Stimulated activated CD8-positive, alpha-beta memory T cell treated with anti-CD3 and anti-CD28 coated beads, Interleukin-4, amount 100 ng/mL, for 48 hours (primary cell): ENCODE measurements at places on chromosomes 4 and X.

GRCh38 chr4:106366026-106366425 is 2.6 kb downstream of the GIMD1 start:
- DNase-seq, result no peak

DNA sequence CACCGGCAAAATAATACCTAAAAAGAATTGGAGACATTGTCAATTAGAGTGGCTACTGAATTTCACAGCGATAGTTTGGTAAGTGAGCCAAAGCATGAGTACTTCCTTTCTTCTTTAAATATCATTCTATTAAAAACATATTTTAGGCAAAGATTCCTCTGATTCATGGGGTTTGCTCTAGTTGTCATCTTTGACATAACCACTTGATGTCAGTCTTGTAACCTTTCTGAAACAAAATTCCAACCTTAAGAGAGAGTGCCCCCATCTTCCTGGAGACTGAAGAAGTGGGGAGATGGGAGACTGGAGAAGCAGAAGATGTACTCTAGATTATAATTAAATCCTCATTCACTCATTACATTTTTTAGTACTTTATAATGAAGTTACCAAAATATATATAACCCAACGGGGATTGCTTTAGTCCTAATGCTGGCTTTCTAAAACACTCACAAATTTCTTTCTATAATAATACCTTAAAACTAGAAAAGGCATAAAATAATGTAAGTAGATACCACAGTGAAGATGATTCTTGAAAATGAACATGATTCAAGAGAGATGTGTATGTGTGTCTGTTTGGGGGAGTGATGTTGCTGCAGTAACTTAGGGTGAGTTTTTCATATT is 96.4 kb downstream of the EMCN start:
- DNase-seq, result no peak

DNA sequence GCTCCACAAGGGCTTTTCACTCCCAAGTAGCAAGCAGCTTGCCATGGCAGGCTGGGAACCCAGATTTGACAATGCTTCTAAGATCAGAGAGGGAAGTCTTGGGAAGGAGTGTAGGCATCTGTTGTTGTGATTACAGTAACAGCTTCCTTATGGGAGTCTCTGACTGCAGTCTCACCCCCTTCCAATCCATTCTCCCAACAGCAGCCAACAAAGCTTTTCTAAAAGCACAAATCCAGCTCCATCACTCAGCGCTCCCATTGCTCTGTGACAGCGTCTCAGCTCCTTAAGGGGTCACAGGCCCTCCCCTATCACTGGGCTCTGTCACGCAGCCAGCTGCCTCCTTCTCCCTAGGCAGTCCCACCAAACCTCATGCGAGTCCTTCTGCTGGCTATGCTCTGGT is 7.1 kb downstream of the IGFBP7 start:
- no peak for DNase-seq

DNA sequence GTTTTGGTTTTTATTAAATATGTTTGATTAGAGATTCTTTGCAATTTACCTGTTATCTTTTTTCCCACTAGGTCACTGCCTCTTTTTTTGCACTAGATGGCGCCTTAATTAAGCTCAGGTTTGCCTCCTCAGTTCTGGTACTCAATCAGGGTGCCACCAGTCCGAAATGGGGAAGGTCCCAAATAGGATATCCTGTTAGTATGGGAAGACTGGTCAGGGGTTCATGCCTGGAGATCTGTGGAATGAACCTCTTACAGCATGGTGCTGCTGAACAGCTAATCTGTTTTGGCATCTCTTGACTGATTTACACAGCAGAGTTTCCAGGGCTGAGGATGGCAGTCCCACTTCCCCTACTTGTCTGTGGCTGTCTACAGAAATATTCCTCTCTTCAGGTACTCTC is 24.2 kb upstream of the VSIG1 start:
- peak; percentile 23 for DNase-seq

DNA sequence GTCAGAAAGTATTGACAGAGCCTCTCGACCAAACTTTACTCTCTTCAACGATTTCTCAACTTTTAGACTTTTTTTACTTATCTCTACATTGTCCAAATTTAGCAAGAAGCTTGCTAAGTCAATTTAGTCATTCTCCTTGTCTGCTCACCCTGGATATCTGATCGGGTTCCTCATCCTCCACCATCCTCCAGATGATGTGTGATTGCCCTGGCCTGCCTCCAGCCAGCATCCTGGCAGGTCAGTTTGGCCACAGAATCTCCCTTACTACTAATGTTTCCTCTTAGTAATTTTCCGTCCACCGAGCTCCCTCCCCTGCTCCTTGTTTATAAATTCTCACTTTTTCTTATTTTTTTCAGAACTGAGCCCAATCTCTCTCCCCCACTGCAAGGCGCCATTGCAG is 167.9 kb upstream of the ZFP42 start:
- DNase-seq, result no peak

DNA sequence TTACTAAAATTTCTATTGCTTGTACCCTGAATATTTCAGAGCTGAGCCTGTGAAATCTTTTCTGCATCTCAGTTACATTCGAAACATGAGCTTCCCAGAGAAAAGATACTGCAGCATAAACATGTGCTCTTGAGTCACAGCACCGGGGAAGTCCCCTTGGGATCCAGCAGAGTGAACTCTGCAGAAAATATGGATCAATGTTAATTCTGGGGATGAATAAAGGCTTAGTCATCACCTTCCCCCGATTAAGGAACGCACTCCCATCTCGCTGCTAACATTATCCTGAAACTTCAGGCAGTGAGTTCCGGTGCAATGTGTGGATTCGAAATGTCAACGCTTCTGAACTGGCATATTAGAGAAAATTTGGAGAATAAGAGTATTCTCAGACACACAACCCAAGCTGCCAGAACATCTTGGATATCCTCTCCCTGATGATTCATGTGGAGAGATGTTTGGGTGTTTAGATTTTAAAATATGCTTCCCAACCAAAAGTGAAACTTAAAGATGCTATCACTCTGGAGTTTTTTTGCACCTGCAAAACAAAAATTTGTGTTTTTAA is 90.8 kb downstream of the IRF2 start:
- no peak for DNase-seq

DNA sequence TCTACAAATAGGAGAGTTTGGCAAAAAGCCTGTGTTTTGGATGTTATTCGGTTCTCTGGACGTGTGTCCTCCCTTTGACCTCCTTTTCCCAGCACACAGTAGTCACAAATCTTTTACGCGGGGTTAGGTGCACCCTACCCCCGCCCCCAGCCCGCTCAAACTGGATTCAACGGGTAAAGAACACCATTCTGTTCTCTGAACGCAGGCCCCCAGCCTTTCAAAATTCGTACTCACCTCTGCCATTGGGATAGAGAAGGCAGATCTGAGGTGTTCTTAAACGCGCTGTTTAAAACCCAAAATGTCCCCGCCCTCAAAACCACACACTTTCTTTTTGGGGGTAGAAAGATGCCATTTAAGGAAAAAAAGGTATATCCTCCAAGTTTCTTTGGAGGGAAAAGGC is 2.7 kb downstream of the LEF1 start:
- DNase-seq, result peak; percentile 58

DNA sequence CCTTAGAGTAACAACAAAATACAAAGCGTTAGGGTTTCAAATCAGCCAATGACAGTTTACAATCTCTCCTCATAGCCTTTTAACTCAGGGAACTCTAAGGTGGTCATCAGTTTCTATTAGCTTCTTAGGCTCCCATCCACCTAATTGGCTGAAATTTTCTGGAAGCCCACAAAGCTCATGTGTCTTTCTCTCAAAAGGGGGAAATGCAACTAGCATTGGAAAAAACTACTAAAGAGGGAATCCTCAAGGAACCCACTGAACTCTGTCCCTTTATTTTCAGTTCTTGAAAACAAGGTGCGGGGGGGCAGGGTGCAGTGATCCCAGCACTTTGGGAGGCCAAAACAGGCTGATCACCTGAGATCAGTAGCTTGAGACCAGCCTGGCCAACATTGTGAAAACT is 56.4 kb downstream of the PDGFC start:
- no peak for DNase-seq

DNA sequence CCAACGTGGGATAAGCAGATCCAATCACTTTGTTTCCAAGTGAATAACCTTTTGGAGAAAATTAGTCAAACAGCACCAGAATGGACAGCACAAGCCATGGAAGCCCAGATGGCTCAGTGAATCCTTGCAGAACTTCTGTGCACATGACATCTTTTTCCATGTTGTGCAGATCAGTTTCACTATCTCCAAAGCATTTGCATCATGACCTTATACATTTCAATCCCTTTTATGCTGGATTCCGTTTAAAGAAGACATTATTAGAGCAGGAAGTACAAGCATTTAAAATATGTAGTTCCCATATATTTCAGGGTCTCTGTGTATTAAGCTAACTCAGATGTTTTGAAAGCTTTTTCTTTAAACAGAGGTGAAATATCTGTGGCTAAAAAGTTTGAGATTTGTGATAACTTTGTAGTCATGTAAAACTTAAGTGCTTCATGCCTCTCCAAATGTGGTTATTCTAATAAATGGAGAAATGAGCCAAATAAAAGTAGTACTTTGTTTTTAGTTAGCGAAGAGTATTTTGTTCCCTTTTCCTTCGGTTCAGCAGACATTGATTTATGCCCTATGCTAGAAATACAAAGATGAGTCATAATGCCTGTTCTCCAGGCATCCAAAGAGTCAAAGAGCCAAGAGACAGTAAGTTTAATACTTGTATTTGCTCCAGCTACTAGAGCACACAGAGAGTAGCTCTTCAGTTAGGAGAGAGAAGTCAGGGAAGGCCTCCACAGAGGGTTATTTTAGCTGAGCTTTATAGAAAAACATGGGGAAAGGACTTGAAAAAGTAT is 39.0 kb downstream of the PLAC8 start:
- no peak for DNase-seq

- no peak for DNase-seq
Observed at GRCh38 chr4:171519457-171519856, 293.7 kb upstream of the GALNTL6 start.

GRCh38 chr4:1241466-1241935 is 7.4 kb downstream of the CTBP1 start:
- DNase-seq, result no peak

DNA sequence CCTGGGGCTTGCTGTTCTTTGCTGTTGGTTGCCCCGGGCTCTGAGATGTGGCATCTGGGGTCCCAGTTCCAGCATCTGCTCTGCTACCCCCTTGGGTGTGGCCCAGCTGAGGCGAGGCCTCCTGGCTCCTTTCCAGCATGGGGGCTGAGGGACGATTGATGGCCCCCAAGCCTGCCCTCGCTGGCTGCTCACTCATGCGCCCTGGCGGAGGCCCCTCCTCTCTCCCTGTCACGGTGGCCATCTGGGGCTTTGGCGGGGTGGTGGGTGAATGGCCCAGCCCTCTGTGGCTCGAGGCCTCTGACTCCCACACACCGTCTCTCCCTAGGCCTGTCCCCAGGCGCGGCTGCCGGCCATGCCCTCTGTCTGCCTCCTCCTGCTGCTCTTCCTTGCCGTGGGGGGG is 1.8 kb downstream of the PLXNA3 start:
- DNase-seq, result no peak

GRCh38 chrX:128052303-128052702 is at the start of gene ACTRT1:
ACTRT1 (minus strand) TSS chrX:128052403; CDS start chrX:128052206, 197 bp downstream.
- DNase-seq, result no peak

DNA sequence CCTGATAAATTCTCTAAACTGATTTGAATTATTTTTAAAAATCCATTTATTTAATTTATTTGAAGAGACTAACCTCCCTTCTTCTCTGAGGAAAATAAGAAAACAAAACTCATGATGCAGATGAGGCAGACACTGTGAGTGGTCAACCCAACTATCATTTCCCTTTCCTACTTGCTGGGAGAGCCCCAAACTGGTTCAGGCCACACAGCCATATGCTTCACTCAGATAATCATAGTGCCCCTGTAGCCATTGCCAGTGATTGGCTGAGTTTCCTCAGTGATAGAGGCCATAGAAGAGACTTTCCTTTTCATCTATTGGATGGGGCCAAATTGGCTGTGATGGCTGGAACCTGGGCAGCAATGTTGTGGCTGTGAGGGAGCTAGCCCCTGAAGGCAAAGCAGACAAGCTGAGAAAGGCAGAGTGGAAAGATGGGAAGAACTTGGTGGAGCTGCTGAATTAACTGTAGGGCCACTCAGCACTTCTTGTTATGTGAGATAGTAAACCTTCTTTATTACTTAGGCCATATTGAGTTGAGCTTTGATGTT is 49.8 kb downstream of the RAB33B start:
- DNase-seq, result no peak

DNA sequence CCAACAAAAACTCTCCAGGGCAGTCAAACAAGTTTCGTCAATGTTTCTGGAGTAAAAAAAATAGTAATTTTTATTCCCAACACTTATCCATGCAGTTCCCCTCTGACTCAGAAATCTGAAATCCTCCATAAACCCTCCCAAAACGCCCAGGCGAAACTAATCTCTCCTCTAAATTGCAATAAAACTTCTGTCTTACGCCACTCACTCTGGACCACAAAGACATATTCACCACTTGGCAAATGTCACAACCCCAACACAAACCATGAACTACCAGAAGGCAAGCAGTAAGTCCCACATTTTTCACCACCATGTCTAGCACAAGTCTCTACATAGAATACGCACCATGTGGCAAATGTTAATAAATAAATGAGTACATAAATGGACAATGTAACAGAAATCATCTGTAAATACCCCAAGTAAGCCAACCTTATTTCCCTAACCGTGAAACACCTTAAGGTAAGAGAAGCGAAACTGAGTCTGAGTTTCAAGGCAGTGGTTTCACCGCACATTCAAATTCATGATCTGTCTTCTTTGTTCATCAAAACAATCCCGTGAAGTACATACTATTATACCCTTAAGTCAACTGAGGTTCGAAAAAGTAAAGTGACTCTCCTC is 1.6 kb downstream of the PAPSS1 start:
- DNase-seq, result no peak

- DNase-seq, result no peak
Observed at GRCh38 chrX:120672841-120673530, 43.1 kb upstream of the C1GALT1C1 start.

DNA sequence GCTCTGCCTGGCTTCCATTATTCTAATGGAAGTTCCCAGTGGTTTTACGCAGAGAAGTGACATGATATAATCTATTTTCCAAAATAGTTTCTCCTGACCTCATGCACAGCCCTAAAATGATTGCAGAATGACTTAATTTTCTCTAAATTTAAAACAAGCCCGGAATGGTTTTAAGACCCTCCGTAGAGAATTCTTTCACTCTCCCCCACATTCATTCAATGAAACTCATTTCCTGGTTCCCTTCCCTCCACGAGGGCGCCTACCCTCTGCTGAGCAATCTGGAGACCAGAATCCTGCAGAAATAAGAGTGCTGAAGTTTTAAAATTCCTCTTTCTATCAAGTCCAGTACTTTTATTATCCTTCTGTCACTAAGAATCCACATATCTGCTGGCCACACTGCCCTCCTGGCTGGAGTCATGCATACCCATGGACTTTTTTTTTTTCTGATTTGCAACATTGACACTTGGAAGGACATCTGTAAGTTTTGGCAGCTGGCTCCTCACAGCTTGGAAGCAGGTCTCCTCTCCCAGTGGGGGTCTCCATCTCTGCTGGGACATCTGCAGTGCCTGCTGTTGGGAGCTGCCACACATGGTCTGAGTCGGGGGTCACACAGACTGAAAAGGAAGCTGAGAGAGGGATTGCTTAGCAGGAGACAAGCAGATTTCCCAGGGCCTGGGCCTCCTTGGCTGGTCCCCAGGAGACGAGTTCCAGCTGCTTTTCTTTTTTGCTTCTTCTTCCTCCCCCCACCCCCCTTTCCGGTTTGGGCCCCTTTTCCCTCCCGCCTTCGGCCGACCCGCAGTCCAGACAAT is 86.1 kb downstream of the SOWAHB start:
- DNase-seq, result no peak

- DNase-seq, result no peak
Observed at GRCh38 chr4:1082215-1083182, 30.9 kb downstream of the RNF212 start.
